ENCODE measurements at places on chromosomes 2 and 18.
A peak's percentile ranks its signal among the peaks of the same experiment; 100 is the strongest.

GRCh38 chr2:55590810-55591440, 26.5 kb downstream of the PPP4R3B start:
- DNase-seq: peak; percentile 92

DNA sequence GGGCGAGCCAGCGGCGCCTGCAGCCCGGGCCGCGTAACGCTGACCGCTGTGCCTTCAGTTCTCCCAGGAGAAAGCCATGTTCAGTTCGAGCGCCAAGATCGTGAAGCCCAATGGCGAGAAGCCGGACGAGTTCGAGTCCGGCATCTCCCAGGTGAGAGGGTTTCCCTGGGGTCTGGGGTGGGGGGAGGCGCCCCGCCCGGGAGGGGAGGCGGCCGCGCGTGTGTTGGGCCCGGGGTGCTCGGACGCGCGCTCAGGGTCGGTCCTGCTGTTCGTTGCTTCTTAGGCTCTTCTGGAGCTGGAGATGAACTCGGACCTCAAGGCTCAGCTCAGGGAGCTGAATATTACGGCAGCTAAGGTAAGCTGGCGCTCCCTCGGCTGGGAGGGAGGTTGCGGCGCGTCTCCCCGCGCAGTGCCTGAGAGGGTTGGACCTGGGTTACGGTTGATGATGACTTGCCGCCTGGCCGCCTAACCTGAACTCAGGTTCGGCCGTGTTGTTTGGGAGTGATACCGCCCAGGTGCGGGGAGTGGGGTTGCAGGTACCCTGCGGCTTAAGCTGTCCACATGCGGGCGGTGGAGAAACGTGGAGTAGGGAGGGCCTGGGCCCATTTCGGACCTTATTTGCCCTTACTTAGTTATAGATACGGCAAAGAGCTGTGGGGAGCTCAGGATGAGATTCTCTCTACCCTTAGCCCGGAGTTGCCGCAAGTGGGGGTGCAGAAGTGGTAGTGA, 638 bp downstream of the RPS7 start:
- DNase-seq: peak; percentile 4

GRCh38 chr2:174312581-174313234, 22.0 kb upstream of the SP9 start:
- peak; percentile 4 for DNase-seq

DNA sequence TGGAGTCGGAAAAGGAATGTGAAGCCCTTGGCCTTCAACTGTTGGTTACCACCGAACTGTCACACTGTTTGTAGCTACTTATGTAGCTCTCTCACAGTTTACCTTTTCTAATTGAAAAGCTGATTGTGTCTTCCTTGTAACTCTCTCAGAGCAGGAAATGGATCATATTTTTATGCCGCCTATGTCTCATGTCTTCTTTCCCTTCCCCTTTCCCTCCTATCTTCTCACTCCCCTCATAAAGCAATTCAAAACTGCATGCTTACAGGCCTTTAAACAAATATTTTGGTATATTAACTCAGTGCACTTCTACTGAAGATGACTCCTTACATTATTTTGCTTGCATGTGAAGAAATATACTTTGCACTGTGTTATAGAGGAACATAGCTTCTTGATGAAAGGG, 6.0 kb downstream of the SLC39A10 start:
- no peak for DNase-seq

DNA sequence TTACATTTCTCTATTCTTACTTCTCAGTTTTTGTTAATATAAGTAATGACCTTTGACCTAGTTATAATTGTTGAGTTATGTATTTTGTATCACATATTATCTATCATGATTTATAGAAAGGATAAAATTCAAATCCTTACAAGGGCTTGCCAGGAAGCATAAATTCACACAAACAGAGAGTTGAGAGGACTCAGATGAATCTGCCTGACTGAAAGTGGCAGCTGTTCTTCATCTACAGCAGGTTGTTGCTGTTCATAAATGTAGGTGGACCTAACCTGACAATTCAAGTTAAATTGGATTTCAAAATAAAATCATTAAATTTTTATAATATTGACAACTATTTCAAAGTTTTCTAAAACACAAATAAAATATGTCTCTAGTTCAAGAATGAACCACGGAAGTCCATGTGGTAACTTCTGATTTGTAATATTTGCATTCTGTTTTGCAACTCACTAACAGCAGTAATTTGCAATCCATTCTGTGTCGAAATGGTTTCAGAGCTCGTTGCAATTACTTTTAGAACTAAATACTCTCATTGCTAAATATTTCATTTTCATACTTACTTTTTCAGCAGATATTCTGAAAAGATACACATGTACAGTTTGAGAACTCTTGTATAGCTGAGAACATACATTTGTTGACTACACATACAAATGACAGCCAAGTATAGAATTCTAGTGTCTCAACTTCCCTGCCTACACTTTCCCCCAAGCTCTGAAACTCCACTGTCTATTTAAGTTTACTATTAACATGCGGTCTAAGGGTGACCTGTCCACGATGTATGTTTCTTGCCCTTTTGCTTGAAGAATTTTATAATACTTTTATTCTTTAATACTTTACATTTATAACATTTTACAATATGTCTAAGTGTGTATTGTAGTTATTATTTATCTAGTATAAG, 25.7 kb downstream of the SCN7A start:
- no peak for DNase-seq

GRCh38 chr2:36427790-36428243, 72.2 kb downstream of the CRIM1 start:
- DNase-seq: peak; percentile 60

DNA sequence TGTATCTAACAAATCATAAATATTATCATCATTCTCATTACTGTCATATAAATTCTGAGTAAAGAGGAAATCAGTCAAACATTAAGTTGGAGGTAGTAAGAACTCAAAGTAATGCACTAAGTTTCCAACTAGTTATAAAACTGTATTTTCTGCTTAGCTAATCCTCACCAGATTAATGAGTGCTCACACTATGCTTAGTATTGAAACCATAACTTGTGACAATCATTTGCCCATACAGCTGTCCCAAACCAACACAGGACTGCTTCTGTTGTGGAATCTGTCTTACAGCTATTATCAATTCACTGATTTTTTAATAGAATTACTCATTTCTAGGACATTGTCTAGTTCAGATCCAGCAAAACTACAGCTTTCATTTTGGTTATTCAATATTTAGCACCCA, 41.5 kb upstream of the TANK start:
- no peak for DNase-seq

DNA sequence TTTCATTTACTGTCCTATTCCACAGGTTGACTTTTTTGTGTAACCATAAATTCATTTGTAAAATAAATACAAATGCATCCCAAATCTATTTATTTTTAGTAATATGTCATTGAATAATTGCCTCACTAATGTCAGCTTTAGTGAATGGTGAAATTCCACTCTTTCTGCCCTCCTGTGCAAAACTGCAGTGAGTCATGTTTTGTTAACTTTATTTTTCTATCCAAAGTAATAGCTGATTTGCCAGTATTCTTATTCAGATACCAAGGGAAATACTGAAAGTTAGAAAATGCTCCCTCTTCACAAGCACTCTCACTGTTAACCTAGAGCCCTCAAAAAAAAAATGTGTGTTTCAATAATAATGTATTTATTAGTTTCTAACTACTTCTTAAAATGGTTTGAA, 322.8 kb downstream of the RIT2 start:
- DNase-seq: no peak

DNA sequence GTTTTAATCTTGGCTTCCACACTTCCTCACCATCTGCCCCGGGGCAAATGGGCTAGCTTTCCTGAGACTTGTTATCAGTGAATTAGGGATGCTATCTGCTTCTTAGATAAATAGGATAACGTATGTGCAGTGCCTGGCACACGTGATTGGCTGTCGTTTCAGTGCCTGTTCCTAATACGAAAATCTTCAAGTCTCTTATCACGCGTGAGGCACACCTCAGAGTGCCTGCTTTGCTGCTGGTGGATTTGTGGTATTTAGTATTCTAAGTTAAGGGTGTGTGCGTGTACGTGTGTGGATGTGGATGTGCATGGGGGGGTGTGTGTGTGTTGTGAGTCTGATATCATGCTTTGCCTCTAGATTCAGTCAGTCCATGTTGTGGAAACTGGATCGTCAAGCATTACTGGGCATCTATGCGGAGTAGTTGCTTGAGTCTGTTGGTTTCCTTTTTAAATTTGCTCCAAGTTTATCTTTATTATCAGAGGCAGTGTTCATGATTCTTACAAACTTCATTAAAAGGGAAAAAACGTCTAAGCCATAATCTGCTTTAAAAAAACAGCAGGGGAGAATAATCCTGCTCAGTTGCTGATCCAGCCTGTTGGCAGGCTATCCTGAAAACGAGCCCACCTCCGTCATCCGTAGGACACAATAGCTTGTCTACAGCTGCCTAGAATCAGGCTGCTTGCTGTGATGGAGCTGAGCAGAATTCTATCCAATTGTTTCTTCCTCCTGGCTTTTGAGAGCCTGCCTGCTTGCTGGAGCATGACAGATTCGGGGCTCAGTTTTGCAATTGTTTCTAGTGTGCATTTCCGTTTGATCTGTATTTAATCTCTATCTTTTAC, 6.6 kb downstream of the SH3RF3 start:
- DNase-seq: no peak

DNA sequence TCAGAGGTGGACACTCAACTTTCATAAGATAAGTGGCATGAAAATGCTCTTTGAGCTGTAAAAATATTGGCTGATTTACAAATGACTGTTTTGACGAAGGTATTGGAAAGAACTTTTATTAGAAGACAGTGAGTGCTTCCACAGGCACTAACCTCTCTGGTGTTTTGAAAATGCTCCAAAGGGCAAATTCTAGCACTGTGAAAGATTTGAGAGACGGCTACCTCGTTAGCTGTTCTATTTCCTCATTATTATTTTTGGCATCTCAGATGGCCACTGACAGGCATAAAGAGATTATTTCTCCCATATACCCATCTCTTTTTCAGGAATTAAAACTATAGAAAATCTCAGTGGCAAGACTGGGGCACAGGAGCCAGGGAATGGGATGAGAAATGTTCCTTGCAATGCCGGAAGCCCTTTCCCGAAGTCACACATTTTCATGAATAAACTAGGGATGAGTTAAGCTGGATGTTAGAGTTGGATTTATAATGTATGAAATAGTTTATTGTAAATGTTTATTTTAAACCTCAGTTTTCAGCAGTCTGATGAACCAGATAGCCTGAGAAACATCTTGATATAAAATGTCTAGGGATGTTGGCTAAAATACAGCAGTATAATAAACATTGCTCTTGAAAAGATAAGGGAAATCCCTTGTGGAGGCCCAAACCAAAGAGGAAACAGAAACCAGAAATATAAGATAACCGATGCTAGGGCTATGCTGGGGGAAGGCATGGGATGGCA, 175.7 kb downstream of the ASB1 start:
- DNase-seq: peak; percentile 9

GRCh38 chr2:239803102-239803765, 221.9 kb downstream of the NDUFA10 start:
- DNase-seq: no peak

DNA sequence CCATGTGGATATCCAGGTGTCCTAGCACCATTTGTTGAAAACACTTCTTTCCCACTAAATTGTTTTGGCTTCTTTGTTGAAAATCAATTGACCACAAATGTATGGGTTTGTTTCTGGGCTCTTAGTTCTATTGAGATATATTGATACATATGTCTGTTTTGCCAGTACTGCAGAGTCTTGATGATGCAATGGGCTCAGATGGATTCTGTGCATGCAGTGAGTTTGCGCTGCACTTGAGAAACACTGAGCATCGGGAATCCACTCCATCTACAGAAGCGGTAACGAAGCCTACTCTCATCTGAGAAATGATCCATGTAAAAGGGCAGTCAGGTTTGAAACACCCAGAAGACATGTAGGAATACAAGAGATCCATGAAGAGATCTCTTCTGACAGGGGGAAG, 21.9 kb upstream of the DNAJC10 start:
- no peak for DNase-seq

DNA sequence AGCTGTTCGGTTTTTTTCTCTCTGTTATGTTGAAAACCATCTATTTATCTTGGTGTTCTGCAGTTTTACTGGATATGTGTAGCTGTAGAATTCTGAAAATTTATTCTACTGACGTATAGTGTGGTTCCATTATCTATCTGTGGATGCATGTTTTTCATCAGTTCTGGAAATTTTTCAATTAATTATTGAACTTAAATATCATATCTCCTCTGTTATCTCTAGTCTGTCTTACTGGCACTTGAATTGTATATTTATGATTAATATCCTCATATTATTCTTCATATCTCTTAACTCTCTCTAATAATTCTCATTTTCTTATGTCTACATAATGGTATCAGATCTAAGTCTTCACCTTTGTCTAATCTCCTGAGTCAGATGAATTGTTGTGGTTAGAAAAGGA, 501.7 kb downstream of the STK39 start:
- no peak for DNase-seq

DNA sequence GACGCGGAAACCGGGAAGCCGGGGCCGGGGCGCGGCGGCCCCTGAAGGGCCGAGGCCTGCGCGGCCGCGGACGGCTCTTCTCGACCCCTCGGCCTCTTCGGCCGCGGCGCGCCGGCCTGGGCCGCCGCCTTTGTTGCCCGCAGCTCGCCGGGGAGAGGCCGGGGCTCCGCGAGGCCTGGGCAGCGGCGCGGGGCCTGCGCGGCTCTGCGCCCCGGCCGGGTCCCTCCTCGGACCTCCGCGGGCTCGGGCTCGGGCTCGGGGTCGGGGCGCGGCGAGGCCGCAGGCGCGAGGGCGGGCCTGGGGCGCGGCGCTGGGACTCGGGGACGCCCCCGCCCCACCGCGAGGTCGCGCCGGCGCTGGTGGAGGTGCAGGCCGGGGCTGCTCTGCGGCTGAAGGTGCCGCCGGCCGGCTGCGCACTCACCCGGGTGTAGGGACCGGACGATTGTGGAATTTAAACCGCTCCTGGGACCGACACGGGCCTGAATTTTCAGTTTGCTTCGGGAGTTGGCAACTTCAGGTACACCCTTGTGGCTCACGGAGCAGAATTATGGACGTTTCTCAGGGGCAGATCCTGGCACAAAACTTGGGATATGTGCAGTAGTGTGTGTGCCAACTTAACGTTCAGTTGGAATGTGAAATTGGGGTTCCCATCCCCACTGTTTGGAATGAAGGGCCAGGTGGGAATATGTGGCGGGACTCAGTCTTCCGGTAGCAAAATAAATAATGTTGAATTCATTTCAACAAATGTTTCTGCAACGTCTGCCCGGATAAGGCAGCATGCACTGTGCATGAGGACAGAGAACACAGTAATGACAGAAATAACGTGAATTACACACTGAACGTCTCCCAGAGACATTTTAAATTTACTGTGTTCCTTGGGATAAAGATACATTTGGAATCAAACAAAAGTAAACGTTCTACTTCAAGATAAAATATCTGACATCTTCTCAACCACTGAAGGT, 787 bp downstream of the SOCS6 start:
- DNase-seq: peak; percentile 42

GRCh38 chr2:134276381-134277172, 22.7 kb downstream of the MGAT5 start:
- DNase-seq: peak; percentile 59

DNA sequence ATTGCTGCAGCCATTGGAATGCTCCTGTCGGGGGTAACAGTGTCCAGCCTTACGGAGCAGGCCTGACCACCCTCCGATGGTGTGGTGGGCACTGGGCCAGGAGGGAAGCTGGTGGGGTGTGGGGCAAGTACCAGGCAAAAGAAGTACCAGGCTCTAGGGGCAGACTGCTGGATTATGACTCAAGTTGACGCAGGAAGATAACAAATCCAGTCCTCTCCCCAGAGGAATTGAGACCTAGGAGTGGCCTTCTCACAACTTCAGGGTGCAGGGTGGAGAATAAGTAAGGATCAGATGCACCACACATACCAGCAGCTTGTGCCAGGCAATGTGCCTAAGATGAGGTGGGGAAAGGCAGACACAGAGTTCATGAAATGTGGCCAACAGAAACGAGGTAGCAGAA, 37.9 kb downstream of the SEMA4F start:
- no peak for DNase-seq
